GM20000 (cell line): ENCODE measurements at places on chromosomes 7 and 10.

DNA sequence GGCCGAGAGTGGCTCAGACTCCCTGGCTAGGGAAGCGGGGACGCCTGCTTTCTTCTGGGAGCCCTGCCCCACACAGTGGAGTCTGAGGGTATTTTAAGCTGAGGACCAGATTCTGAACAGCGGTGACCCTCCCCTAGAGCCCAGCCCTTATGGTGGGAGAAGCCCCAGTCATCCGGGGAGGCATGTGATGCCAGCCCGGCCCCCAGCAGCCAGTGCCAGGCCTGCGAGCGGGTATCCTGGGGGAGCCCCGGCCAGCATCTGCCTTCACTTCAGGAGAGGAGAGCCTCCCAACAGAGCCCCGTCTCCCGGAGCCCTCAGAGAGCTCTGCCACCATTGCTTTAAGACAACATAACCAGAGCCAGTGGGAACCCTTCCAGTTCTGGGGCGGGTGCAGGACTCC is 41.5 kb upstream of the DNAJB6 start:
- DNase-seq = no peak

GRCh38 chr7:81361769-81362312 is 408.0 kb downstream of the HGF start:
- no peak for DNase-seq

DNA sequence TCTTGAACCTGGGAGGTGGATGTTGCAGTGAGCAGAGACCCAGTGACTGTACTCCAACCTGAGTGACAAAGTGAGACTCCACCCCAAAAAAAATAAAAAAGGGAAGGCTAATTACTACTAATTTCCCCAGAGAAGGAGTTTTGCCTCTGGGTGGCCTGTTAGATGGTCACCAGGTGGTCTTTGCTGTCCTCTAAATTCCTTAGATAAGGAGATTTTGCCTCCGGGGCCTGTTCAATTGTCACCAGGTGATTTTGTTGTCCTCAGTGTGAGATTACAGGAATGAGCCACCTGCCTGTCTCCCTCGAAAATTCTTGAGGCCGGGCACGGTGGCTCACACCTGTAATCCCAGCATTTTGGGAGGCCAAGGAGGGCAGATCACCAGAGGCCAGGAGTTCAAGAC is 24.4 kb upstream of the ZMIZ2 start:
- no peak for DNase-seq

DNA sequence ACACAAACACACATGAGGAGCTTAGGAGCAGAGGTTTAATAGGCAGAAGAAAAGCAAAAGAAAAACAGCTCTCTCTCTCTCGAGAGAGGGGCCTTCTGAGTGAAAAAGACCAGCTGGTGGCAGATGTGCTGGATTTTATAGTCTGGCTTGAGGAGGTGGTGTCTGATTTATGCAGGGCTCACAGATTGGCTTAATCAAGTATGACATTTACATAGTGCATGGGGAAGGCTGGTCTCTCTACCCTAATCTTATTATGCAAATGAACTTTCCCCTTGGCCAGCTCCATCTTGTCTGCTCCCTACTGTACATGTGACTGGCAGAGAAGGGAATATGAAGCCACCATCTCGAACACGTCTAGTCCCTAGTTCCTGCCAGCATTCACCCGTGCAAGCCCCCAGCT is 219.5 kb upstream of the ZNF804B start:
- no peak for DNase-seq

DNA sequence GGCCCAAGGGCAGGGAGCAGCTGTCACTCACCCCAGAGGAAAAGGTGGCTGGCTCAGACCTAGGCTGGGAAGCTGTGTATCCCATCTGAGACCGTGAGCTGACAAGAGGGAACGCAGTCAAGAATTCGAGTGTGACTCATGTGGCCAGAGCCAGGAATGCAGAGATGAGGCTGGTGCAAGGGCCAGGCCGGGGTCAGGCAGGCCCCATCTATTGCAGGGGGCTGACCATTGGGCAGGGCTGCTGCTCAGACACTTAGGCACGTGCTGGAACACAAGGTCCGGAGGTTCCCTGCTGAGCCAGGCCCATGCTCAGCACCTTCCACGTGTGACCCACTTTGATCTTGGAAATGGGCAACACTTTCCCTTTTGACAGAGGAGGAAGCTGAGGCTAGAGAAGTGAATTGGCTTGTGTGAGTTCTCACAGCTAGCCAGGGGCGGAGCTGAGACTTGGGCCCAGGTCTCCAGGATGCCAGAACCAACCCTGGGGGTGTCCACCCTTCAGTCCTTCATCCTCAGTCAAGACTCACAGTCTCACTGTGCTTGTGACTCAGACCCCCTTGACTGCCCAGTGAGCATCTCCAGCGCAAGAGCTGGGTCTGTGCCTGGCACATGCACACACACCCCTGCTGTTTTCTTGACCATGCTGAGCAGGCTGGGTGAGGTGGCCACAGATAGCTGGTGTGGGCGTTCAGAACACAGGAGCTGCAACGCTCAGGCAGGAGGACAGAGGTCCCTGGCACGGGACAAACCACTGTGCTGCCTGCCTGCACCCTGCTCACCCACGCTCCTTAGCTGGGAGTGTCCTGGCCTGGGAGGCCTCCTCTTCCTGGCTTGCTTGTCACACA is 47.6 kb upstream of the PPIF start:
- DNase-seq = no peak
